Fibroblast of skin of left quadriceps (primary cell): ENCODE measurements at places on chromosomes 1 and 21.

DNA sequence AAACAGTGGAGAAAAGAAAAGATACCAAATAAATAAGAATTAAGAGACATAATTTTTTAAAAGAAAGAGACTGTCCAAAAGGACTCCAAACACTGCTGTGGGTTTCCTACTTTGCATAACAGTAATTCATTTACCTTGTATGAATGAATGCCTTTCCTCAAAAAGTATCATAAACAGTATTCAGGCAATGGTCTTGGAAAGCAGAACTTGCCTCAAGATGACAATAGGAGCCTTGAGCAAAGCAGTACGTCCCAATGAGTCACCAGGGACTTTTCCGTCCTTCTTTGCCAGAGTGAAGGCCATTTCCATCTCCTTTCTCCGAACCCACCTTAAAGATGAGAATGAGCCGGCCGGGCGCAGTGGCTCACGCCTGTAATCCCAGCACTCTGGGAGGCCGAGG lies 186.4 kb downstream of the ZBTB18 start:
- DNase-seq: no peak

DNA sequence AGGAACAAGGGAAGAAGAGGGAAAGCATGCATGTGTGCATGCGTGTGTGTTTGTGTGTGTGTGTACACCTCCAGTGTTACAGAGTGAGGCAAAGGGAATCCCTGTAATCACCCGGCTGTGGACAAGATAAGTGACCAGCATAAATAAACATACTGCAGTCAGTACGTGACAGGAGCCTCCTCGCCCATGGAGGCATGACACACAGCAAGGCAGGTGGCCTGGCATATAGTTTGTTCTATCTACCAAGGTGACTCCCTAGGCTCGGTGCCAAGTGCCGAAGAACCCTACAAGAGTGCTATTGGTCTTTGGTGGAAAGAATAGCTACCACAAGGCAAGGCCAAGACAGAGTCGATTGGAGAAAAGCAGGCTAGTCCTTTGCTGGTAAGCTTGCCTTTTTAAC lies 31.7 kb upstream of the HEATR1 start:
- no peak for DNase-seq

DNA sequence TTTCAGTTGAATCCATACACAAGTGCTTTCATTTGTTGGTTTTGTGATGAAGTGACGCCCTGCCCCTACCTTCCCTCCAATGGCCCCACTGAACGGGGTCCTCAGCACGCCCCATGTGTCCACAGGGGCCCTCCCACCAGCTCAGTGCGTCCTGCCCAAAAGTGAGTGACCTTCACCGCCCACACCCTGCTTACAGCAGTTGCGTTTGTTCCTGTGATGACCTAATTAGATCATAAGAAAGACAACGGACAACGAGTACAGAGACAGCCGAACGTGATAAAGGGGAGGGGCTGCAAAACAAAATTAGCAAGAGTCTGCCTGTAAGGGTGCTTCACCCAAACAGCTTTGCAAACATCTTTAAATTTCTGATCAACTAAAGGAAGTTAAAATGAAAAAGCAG lies 38.2 kb upstream of the RIPK4 start:
- DNase-seq: no peak

- no peak for DNase-seq
Measured at GRCh38 chr1:231924180-231924579, 297.6 kb downstream of the DISC1 start.

GRCh38 chr1:151635479-151636072 lies 23.7 kb downstream of the SNX27 start:
- no peak for DNase-seq

DNA sequence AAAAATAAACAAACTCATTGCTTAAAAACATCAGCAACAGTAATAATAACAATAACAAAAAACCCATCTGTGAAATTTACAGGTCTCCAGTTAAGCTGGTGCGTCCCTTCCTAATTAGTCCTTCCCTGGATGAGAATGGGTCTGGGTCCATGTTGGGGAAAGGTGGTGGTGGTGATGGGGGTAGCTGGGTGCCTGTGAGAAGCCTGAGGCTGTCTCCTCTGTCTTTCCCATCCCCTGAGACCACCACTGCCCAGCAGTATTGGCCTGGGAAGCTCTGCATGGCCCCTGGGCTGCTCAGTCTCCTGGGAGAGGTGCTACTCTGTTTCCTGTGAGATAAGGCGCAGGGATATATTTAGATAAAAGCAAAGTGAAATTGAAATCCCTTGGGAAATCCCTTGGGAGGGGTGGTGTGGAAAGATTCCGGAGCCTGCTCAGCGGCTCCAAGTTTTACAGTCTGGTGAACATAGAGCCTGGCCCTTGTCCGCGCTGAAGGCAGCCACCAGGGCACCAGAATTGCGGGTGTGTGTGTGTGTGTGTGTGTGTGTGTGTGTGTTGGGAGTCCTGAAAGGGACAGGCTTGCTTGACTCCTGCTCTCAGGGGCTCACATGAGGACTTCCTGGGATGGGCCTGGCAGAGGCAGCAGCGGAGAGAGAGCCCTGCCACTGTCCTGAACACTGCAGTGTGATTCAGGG lies 150.2 kb downstream of the FOXD2 start:
- no peak for DNase-seq

- DNase-seq: no peak
Measured at GRCh38 chr21:15616864-15617574, 112.8 kb upstream of the USP25 start.

GRCh38 chr1:168127503-168127902 lies 9.2 kb downstream of the GPR161 start:
- no peak for DNase-seq

GRCh38 chr1:193951984-193952383 lies 765.6 kb upstream of the B3GALT2 start:
- no peak for DNase-seq

DNA sequence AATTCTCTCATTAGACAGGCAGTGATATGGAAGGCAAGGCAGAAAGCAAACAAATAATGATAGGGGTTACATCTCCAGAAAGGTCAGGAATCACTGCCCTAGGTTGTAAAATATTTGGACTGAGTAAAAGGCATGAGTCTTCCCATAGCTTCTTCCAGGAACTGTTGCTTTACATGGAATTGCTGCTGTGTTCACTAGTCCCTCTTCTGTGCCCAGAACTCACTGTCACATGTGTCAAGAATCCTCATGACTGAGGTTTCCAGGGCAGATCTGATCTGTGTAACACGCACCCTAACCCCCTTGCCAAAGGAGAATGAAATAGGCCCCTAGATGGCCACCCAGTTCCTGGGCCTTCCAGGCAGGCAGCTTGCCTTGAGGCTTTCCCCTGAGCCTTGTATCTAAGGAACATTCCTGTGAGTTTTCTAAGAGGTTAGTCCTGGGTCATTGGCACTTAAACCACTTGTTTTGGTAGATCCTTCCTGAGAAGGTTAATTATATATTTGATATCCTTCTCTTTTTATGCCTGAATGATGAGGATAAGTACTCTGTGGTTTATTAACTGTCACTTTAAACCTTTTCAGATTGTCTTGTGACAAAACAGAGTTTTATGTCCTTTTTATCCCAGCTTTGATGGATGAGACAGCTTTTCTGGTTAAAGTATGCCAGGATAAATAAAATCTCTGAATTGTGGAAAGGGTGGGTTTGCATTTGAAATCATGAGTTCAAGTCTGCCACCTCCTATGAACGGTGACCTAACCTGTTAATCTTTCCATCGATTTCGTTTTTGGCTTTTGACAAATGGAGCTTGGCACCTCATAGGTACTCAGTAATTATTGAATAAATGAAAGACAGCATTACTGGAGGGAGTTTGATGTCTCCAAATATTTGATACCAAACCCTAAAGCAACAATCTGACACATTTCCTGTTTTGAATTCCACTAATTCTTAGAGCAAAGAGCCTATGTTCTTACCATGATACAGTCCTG lies 163.3 kb downstream of the DHRS3 start:
- DNase-seq: no peak

GRCh38 chr1:43438576-43438952 lies 15.2 kb downstream of the HYI start:
- DNase-seq: no peak

DNA sequence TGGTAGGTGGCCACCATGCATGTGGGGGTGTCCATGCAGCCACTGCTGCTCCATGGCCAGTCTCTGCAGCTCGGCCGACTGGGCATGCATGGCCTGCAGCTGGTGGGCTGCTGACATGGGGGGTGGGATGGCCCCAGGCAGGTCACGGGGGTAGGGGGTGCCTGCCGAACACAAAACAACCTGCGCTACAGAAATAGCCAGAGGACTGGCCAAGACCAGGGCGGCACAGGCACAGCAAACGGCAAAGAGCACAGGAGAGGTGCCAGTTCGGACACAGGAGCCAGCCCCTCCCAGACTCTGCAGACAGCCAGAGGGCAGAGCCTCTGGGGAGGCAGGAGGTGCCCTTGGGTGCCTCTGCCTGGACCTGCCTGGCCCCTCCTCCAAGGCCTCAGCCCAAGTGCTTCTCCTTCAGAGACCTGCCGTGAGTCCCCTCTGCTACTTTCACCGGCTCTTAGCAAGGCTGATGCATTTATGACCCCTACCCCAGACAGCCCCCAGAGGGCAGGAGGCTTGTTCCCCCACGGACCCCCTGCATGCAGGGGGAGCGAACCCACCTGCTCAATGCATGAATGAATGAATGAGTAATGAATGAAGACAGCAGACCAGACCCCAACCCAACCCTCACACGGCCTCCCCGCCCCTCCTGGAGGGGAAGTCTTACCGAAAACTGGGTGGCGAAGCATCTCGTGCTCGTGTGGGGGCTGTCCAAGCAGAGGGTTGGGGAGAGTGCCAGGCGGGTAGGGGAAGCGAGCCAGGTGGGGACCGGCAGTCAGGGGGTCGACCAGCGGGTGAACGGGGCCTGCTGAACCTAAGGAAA lies 37.7 kb downstream of the SLC45A1 start:
- no peak for DNase-seq

GRCh38 chr1:90220941-90221693 lies 226.2 kb downstream of the ZNF326 start:
- no peak for DNase-seq

GRCh38 chr1:204409836-204410687 lies 1.6 kb downstream of the PPP1R15B start:
- no peak for DNase-seq

- no peak for DNase-seq
Measured at GRCh38 chr1:193658691-193659090, 472.3 kb upstream of the B3GALT2 start.

DNA sequence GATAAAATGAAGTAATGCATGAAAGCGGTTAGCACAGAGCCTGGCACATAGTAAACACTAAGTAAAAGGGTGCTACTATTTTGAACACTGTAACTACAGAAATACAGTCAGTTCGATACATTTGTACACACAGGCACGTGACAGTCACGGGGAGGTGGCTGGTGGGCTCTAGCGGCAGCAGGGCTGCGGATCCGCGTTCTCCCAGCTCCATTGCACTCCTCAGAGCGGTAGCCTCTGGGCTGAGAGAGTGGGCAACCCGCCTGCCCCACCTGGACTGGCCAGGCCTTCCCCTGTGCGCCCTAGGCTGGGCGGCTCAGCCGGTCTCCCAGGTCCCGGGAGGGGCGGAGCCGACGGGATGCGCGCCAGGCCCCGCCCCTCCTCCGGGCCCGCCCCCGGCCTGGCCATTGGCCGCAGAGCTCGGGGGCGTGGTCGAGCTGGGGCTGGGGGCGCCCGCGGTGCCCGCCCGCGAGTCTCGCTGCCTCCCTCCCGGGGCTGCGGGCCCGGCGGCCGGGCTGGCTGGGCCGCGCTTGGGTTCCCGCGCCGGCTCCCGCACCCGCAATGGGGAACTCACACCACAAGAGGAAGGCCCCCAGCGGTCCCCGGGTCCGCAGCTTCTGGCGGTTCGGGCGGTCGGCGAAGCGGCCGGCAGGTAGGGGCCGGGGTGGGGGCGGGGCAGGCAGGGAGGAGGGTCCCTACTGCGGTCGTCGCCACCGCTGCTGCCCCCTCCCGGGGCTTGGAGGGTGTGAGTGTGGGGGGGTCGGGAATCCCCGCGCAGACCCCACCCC lies 51.2 kb upstream of the SYNC start:
- no peak for DNase-seq

GRCh38 chr1:66652556-66652955 lies 99.7 kb upstream of the DYNLT5 start:
- no peak for DNase-seq

GRCh38 chr1:16402742-16403141 lies 34.5 kb downstream of the SPATA21 start:
- no peak for DNase-seq

DNA sequence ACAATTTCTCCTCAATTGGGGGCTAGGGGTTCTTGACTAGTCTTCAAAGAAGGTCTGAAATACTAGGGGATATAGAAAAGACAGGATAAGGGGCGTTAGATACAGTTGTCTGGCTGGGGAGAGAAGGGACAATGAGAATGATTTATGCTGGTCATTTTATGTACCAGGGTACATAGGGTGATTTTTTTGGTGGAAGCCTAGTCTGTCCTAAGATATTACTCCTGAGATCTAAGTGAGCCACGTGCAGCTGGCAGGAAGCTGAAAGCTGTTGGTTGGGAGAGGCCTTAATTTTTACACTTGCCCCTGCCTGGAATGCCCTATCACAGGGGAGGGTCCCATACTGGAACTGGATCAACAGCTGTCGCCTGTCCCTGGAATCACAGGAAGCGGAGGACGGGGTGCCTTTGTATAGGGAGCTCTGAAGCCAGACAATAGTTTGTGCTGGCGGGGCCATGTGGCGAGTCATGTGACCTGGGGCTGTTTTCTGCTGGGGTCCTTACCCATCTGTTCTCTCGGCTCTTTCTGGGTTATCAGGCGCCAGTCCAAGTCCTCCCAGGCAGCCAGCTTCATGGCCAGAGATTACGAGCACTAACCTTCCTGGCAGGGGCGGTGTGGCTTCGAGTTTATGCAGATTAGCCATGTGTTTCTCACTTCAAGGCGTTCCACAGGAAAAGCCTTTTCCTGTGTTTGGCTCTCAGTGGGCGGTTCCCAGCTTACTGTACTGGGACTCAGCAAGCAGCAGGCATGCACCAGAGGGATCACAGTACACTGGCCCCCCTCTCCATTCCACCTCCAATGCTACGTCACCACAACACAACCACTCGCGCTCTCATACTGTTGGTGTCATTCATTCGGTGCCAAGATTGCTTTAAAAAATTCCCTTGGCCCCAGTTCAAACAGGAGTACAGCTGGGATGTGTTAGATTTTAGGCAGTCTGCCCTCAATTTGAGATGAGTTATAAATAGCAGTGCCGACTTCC lies 27.5 kb downstream of the ARID1A start:
- peak; percentile 99 for DNase-seq

DNA sequence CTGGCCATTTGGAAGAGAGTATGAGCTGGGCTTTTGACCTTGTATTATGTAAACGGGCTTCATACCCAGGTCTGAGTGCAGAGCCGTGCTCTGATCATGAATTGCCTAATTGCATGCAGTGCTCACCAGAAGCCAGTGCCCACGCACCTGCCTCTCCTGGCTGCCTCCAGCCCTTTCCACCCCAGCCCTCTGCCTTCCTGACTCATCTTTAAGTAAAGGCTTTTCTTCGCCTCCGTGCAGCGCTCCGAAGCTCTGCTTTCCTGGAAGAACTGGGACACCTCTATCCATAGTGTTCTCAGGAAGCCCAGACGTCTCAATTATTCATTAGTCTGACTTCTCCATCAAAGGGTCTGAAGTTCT lies 413.7 kb downstream of the PTPRU start:
- no peak for DNase-seq

GRCh38 chr21:37642493-37642892 lies 273.8 kb downstream of the KCNJ6 start:
- DNase-seq: no peak

GRCh38 chr1:209302779-209303568 lies 280.5 kb upstream of the CAMK1G start:
- DNase-seq: no peak
